Sciatic nerve (tissue), 2 donors: ENCODE measurements at places on chromosomes 2 and 18. TPM values are rescaled to one million over a fixed set of nuclear protein-coding genes. Genes with fewer than 3 reads are reported as not detected.
A peak's percentile ranks its signal among the peaks of the same experiment; 100 is the strongest.

Gene C2orf66
- total RNA-seq: 0.36 TPM

Gene SP100
- 126 TPM for total RNA-seq

Gene EGR4
- not detected for total RNA-seq

Gene KIAA2012
- not detected for total RNA-seq

Gene FOXD4L1
- total RNA-seq: not detected

Gene RFX8
- total RNA-seq: 6.5 TPM

Gene RAB27B
- 0.62 TPM for total RNA-seq

DNA sequence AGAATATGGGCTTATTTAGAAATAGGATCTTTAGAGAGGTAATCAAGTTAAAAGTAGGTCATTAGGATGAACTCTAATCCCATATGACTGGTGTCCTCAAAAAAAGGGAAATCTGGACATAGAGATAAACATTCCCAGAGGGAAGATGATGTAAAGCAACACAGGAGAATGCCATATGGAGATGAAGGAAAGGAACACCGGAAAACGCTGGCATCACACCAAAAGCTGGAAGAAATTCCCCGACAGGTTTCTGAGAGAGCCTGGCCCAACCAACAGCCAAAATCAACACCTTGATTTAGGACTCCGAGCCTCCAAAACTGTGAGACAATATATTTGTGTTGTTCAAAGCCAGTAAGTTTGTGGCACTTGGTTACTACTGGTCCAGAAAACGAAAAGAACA is 296.7 kb downstream of the DSEL start:
- no peak for DNase-seq

DNA sequence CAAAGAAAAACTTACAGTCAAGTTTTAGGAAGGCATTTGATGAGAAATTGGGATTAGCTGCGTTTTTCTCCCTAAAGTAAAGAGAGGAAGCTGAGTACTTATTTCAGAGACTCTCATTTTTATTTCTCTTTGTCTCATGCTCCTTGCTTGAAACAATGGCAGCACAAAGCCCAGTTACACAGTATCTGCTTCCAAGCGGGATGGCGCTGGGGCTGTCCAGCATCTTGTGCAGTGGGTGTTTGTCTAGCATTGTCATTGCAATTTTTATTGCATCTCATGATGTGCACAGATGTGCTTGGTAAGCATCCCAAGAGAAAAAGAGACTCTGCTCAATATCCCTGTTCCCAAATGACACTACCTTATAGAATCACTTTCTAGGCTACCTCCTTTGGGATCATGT is 102.8 kb upstream of the ZNF521 start:
- no peak for DNase-seq

DNA sequence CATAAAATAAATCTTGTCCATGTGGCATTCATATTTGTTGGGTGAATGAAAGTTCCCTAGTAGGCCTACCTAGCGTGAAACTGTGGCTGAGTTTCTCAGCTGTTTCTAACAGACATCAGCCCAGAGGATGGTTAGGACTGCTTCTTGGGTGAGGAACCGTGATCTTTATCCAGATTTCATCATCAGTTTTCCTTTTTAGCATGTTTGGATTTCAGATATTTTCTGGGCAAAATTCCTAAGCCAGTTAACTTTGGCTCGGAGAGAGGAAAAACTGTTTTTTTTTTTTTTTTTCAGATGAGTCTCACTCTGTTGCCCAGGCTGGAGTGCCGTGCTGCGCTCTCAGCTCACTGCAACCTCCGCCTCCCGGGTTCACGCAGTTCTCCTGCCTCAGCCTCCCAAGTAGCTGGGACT is 53.5 kb downstream of the DGKD start:
- DNase-seq: no peak

DNA sequence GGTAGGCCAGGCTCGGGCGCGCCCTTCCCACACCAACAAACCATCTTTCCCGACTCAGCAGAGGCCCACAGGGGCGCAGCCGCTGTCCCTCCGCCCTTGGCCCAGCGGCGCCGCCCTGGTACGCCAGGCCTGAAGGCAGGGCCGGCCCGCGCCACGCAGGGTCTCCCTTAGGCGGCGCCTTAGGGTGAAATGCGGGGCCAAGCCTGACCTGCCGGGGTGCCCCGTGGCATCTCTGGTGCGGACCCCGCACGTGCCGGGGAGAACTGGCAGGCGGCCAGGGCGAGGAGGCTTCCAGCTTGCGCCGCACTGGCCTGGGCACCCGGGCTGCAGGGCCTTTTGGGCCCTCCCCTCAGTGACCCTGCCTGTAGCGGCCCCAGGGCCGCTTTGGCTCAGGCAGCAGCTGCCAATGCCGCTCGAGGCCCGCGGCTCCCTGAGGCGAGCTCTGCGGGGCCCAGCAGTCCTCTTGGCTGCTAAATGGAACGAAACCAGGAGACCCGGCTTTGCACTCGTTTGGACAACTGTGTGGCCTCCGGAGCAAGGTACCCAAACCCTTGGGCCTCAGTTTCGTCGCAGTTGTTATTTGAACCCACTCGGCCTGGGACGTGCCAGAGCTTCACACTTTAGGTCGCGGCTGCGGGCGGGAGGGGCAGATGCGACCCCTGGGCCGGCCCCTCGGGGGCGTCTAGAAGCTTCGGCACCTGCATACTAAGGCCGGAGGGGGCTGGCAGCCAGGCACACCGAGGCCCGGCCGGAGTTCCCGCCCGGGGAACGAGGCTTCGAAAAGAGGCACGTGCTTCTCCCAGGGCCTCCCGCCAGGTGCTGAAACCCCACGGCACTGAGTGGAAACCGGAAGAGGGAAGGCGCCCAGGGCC is 8.5 kb downstream of the OTX1 start:
- DNase-seq: no peak

DNA sequence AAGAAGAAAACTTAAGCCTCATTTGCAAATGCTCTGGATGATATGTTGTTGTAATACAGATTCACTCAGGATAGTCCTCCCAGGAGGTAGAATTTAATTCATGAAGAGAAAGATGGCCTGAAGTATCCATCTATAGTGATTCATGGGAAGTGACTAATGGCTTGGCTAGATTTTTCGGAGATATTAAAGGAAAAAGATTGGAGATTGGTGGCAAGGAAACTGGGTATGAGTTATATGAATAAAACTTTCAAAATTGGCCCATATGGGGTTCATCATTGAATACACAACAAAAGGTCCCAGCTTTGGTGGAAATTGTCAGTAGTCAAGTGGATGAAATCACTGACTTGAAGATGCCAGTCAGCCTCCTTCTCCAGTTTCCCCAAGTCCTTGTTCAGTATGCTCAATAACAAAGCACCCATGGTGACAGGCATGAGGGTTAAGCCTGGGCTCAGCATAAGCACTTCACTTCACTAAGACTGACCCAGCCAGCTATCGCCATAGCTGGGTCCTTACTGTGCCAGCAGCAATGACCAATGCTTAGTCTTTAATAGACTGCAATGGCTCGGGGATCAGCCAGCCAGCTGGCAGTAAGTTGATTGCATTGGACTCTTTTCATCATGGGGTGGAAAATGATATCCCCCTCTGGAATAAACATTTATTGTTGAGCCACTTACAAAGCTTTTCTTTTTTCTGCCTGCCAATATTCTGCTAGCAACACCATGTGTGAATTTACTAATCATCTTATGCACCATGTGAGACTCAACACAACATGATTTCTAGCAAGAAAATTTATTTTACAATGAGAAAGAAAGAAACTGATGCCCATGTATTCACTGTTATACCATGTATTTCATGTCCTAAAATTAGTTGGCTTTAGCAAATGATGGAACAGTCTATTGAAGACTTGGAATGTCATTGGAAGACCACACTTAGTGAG is 176.6 kb upstream of the TACR1 start:
- no peak for DNase-seq

DNA sequence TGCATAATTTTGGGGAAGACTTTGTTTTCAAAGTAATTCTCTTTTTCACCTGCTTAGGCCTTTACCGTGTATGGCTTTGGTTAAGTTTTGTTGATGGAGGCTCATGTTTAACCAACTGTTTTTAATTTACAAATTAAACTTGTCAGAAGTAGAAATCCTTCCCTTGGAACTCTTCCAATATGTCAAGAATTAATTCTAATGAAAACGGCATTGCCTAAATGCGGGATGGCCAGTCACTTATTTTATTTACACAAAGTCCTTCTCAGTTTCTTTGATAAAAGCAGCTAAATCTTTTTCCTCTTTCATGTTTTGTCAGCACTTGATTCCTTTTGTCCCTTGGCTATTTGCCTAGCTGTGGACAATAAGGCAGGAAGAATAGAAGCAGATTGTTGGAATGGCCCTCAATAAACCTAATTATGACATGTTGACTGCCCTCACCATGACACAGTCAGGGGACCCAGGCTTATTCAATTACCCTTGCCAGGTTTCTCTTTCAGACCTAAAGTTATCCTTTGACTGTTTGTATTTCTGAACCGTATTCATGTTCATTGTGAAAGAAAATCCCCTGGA is 26.3 kb downstream of the PAX3 start:
- DNase-seq: no peak

DNA sequence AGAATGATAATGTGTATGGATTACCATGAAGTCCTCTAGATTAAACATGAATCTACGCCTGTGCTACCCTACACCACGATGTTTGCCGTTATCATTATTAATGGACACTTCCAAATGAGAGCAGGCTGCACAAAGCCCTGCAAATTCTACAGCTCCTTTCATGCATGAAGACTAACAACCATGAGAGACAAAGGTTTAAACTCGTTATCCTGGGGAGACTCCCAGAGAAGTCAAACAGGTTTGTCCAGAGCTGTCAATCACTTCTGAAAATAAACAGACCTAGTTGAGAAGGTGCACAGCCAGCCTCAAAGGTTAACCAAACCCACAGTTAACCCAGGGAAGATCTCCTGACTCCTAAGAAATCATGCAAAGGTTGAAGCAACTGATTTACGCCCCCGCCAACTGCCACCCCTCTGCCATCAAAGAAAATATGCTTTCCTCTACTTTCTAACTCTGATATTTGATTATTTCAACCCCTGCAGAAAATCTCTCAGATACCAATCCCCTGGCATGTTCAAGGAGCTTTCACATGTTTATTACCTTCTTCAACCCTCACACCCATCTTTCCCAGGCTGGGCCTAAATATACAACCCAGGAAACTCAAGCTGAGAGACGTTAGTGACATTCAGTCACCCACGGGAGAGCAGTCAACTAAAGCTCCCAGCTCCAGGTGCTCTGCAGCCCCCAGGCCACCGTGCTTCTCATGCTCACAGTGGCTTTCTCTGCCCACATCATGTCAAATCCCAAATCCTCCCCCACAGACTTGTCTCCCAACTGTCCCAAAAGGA is 35.9 kb downstream of the MYO5B start:
- DNase-seq: no peak

GRCh38 chr2:194100201-194100600 is 1556.8 kb upstream of the SLC39A10 start:
- DNase-seq: no peak

DNA sequence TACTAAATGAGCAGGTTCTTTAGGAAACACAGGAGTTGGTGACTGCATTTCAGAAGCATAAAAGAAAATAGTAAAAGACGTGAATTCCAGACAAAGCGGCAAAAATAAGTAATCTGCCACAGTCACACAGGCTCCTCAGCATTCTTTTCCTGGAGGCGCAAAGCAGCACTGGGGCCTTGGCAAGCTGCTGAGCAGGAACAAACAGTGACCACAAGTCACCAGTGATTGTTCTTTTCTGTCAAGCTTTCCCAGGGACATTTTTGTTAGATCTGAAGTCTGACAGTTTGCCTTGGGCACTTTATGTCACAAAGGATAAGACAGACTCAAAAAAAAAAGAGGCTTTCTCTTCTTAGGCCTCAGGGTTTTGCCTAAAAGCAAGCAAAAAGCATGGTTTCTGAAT is 216.2 kb downstream of the CDH20 start:
- DNase-seq: no peak

DNA sequence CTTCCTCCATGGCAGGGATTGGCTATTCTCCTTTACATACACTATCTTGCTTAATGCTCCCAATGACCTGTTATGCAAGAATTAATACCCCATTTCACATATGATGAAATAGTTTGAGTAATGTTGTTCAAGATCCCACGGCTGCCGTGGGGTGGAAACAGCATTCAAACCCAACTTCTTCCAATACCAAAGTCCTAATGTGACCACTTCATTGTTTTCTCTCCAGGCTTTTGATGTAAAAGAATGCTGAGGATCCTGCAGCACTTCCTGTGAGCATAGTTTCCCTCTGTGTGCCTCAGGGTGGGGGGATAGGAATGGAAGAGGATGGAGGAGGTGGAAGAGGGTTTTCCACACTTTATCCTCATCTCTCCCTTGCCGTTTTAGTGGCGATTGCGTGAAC is 199.4 kb downstream of the IRS1 start:
- DNase-seq: no peak

DNA sequence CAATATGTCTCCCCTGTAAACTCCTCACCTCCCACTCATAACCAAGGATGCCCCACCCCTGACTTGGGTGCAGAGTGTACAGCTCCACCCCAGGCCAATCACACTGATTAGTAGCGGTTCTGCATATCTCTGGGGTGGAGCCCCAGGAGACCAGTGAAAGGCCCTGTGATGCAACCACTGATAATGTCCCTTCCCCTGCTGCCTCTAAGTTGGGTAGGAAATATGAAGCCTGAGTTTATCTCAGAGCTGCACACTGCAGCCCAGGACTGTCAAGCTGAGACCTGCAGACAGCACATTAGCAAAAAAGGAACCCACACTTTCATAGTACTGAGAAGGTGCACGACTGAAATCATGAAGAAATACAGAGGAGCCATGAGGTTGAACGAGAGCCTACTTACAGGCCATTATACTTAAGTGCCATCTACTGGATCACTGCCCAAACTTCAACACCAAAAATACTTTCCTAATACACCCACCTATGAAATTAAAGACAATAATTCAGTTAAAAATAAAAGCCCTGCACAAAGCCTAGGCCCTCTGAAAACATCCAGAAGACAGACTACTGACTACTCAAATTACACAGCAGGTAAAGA is 455.4 kb upstream of the LRRTM4 start:
- no peak for DNase-seq

GRCh38 chr2:75064691-75065396 is 106.4 kb downstream of the POLE4 start:
- peak; percentile 72 for DNase-seq

DNA sequence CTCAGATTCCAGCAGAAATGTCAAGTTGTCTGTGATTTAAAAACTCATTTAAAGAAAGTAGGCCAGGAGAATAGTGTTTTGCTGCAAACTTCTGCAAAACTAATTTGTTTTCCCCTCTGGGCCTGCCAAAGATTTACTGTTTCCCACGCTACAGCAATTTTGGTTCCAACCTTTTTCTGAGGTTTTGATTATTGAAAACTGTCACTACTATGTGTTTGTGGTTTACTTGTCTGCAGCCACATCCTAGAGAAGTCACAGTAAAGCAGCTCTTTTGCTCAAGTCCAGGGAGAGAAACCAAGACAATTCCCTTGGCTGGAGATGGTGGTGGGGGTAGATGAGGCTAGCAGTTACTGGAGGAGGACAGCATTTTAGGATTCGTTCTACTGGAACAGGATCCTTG is 12.8 kb downstream of the IL1R2 start:
- DNase-seq: no peak

- no peak for DNase-seq
These were observed 94.4 kb upstream of the XPO1 start for GRCh38 chr2:61632276-61633169.

- no peak for DNase-seq
These were observed 10.8 kb downstream of the LAPTM4A start for GRCh38 chr2:20040489-20041172.
